SW 1271 (cell line): ENCODE measurements at places on chromosomes 11 and 22.

DNA sequence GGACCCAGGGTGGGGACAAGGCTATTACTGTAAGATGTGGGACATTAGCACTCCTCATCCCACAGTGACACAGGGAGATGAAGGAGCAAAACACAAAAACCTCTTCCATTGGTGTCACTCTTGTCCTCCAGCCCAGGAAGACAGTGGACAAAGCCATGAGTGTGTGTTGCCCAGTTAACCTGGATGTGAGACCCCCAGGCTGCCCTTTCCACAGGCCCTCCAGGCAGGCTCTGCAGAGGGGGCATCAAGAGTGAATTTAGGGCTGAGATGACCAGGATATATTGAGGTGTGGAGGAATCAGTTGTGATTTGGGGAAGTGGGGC is 111.3 kb downstream of the GGTLC2 start:
- no peak for DNase-seq

- no peak for DNase-seq
Measured at GRCh38 chr11:129257512-129257911, 65.4 kb upstream of the ARHGAP32 start.

GRCh38 chr22:45481661-45482060 is 21.0 kb upstream of the FBLN1 start:
- no peak for DNase-seq

DNA sequence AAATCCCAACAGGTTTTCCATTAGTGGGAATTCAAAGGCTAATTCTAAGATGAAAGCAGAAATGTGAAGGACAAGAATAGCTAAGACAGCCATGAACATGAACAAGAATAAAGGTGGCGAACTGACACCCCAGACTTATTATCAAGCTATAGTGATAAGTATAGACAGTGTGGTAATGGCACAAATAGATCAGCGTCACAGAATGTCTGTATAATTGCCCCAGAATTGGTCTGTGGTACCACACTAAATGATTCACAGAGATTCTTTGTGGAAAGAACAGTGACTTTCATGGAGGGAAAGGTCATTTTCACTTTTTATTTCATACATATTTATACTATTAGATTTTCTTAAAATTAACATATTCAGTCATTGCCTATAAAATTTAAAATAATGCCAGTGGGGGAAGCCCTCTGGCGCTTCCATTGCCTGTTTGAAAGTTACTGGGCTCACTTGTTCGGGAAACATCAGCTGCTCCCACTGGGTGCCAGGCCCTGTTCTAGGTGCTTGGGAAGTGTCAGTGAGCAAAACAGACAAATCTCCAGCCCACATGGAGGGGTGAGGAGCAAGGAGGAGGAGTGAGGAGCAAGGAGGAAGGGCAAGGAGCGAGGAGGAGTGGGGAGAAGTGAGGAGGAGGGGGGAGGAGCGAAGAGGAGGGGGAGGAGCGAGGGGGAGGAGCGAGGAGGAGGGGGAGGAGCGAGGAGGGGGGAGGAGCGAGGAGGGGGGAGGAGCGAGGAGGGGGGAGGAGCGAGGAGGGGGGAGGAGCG is 11.3 kb upstream of the NLRP6 start:
- no peak for DNase-seq

- DNase-seq = no peak
Measured at GRCh38 chr22:23253475-23254055, 73.3 kb downstream of the BCR start.
